ENCODE measurements at places on chromosomes 7 and 10.

GRCh38 chr10:86942441-86943315 lies 14.7 kb downstream of the MMRN2 start:
- DNase-seq: no peak

DNA sequence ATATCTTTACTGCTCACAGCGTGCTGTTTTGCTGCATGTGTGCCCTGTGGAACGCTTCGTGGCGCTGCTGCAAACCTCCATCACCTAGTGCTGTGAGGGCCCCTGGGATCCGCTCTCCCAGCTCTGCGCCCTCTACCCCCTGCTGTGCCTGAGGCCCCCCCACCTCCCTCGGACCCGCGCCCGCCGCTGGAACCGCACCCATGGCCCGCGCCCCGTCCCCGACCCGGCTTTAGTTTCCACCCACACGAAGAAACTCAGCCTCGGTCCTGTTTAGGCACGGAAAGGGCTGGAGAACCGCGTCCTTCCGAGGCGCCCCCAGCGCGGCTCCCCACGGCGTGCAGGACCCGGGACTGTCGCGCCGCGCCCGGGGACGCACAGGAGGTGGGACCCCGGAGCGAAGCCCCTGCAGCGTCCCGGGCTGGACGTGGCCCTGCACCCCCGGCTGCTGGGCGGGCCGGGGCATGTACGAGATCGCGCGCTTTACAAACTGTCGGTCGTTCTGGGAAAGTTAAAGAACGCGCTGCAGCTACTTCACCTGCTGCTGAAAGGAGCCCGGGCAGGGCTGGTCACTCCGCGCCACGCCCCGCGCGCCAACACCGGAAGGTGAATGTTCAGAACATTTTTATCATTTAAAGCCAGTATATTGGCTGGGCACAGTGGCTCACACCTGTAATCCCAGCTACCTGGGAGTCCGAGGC lies 54.3 kb downstream of the BMS1 start:
- no peak for DNase-seq

- no peak for DNase-seq
Observed at GRCh38 chr7:123397746-123398338, 136.6 kb downstream of the IQUB start.

GRCh38 chr7:18040196-18040595 lies 12.6 kb upstream of the PRPS1L1 start:
- no peak for DNase-seq

GRCh38 chr10:133258818-133259601 lies 17.7 kb downstream of the ADAM8 start:
- DNase-seq: peak; percentile 90

DNA sequence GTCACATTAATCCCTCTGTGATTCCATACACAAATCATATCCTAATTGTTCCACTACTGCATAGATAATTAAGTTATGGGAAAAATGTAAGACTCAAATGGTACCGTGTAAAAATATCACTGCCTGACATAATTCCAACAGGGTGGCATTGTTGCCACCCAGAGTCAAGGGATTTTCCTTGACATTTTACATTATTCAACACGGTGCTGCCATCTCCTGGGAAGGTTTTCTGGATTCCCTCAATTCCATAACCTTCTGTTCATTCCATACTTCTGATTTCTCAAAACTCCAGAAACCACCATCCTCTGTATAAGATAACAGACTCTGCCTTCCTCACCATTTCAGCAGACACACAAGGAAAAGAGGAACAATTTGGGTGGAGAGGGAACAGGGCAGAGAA lies 495.9 kb downstream of the XPNPEP1 start:
- DNase-seq: no peak
